ENCODE measurements at places on chromosomes 16 and 17. TPM values are rescaled to one million over a fixed set of nuclear protein-coding genes. Genes with fewer than 3 reads are reported as not detected.

The DCAF7 gene
- total RNA-seq = 12.6 TPM

The TP53TG3F gene
- total RNA-seq = not detected

The CCDC200 gene
- total RNA-seq = not detected

The CACNA1G gene
- 0.37 TPM for total RNA-seq
